Left renal pelvis (tissue), 4 donors: ENCODE measurements at places on chromosomes 2 and 18.

- DNase-seq, result no peak
Measured at GRCh38 chr2:138474100-138474825, 27.3 kb upstream of the SPOPL start.

DNA sequence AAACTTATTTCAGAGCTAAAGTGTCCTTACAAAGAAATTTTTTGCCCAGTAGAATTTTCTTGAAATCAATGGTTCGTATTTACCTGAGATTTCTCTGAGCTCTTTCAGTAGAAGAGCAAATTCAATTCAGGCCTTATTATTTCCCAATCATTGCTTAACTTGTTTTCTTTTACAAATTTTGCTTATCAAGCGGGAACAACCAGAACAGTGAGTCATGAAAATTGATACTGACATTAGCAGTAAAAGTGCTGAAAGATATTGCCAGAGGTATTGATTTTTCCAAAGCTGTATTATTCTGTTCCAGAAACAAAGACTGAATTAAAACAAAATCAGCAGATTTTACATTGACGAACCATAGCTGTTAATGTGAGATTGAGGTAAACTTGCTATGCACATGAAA lies 10.1 kb upstream of the RIOK3 start:
- no peak for DNase-seq

- no peak for DNase-seq
Measured at GRCh38 chr18:77063260-77063659, 69.3 kb downstream of the MBP start.

DNA sequence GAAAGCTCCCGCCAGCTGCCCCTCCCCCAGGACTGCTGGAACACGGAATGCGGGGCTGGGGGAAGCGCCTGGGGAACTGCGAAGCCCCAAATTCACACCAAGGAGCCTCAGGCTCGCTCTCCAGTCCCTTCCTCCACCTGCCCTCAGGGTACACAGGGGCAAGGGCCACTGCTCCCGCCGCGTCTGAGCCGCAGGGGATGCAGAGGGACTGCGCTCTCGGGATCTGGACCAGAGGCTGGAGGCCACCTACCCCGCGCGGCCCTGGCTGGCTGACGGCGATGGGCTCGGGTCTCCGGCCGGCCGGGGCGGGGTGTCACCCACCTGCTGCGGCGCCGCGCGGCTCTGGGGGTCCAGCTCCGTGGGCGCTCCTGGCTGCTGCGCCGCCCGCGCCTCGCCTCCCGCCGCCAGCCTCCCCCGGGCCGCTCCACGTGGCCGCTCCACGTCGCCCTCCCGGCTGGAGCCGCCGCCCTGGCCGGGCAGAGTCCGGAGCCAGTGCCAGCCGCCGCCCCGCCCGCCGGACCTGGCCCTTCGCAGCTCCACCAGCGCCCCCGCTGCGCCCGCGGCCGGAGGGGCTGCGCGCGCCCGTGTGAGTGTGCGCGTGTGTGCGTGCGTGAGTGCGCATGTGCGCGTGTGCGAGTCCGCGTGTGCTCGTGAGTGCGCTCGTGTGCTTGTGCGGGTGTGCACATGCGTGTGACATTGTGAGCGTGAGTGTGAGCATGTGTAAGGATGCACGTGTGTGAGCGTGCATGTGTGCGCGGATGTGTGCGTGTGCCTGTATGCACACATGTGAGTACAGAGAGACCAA lies at the start of gene CGREF1:
Gene CGREF1, minus strand, starts transcription at position 604 of the 805 bp plus-strand sequence. CDS start 14,762 bp downstream, outside the sequence.
- no peak for DNase-seq

- no peak for DNase-seq
Measured at GRCh38 chr2:1546901-1547300, 133.6 kb downstream of the TPO start.

DNA sequence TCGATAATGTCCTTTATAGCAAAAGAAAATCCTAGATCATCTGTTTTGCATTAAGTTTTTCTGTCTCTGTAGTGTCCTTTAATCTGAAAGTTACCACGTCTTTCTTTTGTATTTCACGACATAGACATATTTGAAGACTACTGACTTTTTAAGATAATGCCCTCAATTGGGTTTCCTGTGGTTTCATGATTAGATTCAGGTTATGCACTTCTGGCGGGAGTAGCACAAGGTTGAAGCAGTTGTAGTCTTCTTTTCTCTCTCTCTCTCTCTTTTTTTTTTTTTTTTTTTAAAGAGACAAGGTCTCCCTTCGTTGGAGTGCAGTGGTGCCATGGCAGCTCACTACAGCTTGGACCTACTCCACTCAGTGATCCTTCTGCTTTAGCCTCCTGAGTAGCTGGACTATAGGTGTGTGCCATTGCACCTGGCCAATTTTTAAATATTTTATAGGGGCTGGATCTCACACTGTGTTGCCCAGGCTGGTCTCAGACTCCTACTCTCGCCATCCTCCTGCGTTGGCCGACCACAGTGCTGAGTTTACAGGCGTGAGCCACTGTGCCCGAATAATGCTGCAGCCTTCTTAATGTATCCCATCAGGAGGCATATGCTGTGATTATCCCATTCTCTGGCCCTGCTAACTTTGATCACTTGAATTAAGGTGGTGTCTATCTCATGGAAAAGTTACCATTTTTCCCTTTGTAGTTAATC lies 3.9 kb downstream of the INPP4A start:
- no peak for DNase-seq

GRCh38 chr2:109318150-109318948 lies 189.3 kb downstream of the SH3RF3 start:
- peak; percentile 52 for DNase-seq

- DNase-seq, result no peak
Measured at GRCh38 chr18:61203151-61203550, 130.1 kb upstream of the CDH20 start.

GRCh38 chr2:70473101-70473722 lies 80.4 kb downstream of the TGFA start:
- no peak for DNase-seq

DNA sequence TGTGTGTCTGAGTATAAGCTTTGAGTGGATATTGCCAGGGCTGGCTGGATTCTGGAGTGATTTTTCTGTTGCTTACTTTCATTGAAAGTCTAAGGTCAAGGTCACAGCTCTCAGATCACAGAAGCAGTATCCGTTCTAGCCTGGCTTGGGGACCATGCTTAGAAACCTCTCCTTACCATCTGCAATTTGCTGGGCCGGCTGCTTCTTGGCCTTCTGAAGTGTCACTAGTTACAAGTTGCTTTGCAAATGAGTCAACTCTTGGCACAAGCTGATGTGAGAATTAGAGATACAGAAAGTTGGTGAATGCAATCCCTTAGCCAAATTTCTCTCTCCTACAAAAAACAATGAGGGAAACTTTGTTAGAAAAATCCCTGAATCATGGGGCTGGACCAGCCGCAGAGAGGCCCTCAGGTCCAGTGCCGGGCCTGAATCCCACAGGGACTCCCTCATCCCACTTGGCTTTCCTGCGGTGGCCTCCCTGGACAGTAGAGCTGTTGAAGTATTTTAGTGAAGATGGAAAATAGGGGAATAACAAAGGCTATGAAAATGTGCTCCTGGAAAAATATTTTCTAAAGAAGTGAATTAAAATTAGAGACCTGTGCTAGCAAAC lies 92.7 kb upstream of the CNGA3 start:
- DNase-seq, result no peak

GRCh38 chr2:120660771-120661459 lies 74.8 kb upstream of the GLI2 start:
- no peak for DNase-seq

GRCh38 chr2:40455661-40456060 lies 3.8 kb upstream of the SLC8A1 start:
- no peak for DNase-seq

DNA sequence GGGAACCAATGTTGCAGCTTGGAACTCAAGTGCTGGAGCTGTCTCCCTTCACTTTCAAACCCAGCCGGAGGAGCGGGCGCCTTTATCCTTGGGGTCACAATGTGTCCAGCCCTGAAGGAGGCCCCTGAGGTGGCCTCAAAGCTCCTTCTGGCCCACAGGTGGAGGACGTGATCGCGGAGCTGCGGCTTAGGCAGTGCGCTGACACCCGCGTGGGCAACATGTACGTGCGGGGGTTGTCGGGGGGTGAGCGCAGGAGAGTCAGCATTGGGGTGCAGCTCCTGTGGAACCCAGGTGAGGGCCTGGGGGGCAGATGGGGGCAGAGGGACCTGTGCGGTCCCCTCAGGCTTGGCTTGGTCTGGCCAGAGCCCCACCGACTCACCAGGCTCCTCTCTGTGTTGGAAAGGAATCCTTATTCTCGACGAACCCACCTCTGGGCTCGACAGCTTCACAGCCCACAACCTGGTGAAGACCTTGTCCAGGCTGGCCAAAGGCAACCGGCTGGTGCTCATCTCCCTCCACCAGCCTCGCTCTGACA lies 13.5 kb downstream of the ABCG8 start:
- no peak for DNase-seq

DNA sequence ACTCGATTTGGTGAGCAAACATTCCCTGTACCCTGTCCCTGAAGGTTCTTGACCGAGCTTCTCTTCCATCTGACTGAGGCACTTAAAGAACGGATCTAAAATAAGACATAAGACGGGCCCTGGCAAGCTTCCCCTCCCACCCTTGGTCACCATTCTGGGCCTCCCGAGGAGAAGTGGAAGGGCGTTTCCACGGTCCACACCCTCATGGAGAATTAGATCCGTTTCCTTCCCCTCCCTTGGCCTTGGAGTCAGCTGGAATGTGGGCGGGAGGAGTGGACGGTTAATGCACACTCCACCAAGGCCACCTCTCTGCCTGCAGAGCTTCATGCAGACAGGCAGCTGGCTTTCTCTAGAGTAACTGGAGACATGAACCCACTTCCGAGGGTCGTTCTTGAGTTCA lies 257.3 kb upstream of the APCDD1 start:
- no peak for DNase-seq
